ENCODE measurements at places on chromosomes 7 and 10. TPM values are rescaled to one million over a fixed set of nuclear protein-coding genes. Genes with fewer than 3 reads are reported as not detected.

GRCh38 chr7:30330134-30331111, 46.0 kb downstream of the ZNRF2 start:
- DNase-seq, result peak; percentile 71

DNA sequence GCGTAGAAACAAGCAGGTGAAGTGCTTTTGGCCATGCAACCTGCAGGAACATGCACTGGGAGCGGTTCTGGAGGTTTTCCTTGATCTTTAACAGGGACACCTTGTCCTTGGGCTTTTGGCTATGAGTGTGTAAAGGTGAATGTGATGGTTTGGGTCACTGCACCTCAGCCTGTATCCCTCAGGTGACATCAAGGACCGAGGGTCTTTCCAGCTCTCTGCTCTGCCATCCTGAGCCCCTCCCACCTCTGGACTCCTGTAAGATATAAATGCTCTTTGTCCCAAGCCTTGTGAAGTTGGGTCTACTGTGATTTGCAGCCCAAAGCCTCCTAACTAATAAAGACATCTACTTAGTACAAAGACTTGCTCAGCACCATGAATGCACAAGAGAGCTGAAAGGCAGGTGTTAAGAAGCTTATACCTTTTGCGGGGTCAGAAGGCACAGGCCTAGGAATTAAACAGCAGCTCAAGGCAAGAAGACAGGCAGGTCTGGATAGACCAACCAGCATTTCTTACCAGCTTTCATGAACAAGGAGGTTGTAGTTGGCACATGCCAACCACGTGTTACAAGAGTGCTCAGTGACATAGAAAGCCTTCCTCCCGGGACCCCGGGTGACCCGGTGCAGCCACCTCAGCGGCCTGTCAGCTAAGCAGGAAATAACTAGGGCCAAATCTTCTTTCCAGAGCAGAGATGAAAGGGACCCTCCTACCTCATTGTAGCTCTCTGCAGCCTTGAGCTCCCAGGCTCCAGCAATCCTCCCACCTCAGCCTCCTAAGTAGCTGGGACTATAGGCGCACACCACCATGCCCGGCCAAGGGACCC, 89.9 kb downstream of the CARD11 start:
- DNase-seq, result no peak

GRCh38 chr7:53311205-53311604, 275.8 kb downstream of the POM121L12 start:
- no peak for DNase-seq

GRCh38 chr7:55476852-55477780, 95.2 kb downstream of the VOPP1 start:
- DNase-seq, result no peak

GRCh38 chr7:151813445-151813844, 63.5 kb downstream of the PRKAG2 start:
- no peak for DNase-seq

- DNase-seq, result no peak
These were observed 363.3 kb downstream of the SEMA3D start for GRCh38 chr7:84823530-84823929.

DNA sequence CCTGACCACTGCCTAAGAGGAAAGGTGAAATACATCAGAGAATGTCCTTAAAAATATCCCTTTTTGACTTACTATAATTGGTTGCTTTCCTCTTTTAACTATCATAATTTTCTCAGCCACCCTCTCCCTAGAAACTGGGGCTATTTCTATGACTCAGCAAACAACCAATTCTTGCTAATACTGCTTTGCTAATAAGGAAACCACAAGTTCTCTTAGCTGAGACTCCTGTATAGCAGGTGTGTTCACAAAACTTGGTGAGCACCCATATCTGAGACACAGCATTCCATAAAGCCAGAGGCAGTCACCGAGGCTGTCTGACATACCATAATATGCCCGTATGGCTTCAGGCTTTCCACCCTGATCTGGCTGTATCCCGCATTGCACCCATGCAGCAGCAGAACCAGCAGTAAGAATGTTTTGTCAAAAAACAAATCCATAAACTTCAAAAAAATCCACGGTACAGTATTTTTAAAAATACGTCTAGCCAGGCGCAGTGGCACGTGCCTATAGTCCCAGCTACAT, 191.7 kb upstream of the C7orf33 start:
- DNase-seq, result no peak

- no peak for DNase-seq
These were observed 106.2 kb upstream of the DLX6 start for GRCh38 chr7:96899108-96899507.

DNA sequence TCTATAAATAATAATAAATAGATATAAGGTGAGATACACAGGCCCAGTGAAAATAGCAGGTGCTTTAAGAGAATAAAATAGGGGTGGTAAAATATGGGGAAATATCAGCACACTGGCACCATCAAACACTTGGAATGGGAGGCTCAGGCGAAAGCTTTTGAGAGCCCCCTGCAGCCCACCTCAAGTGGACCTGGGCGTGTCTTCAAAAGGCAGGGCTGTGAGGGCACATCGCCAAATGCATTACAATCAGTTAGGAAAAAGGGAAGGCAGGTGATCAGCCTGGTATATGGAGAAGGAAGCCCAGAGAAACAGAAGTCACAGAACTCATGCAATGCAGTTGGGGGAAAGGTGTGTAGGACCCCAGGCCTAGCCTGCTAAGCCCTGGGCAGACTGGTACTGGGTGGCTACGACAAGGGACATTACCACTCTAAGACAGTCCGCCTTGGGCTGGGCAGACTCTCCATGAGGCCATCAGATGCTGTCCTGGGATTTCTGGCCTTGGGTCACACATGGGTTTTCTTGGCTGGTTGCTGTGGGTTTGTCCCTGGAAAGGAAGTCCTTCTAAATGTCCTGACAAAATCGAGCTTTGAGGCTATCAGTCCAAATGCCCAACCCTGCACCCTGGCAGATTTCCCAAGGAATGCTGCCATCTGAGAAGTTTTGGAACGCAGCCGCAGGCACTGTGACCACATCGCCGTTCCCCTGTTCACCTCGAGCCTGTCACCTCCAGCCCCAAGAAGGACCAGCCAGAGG, 330.6 kb downstream of the GRID1 start:
- DNase-seq, result no peak

- no peak for DNase-seq
These were observed 13.4 kb upstream of the EPHA1 start for GRCh38 chr7:143422033-143422432.

- no peak for DNase-seq
These were observed 208.9 kb downstream of the EBF3 start for GRCh38 chr10:129755158-129755591.

DNA sequence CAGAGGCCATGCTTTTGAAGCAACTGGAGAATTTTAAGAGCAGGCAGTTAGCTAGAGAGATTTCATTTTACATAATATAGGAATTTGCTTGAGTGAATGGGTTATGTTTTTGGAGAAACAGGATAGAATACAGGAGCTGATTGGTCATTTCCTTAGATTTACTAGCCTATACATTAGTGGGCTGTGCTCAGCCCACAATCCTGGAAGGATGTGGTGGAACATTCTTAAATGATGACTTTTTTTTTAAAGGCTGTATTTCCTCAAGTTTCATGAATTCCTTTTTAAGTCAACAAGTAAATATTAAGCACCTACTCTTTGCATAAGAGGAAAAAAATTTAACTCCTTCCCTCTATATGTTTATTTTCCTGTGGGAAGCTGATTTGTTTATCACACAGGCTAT, 314.4 kb upstream of the BMPER start:
- DNase-seq, result no peak

CLRN3 gene
- total RNA-seq, result not detected

PRLHR gene
- not detected for total RNA-seq

AMPH gene
- not detected for total RNA-seq

SPDYE8 gene
- total RNA-seq, result not detected

CALCR gene
- not detected for total RNA-seq

SEM1 gene
- total RNA-seq, result 68.3 TPM

WIPF3 gene
- not detected for total RNA-seq

Data from OCI-LY7 (cell line).